CD4-positive, alpha-beta T cell treated with Interleukin-6 for 4 hours (primary cell): ENCODE measurements at places on chromosomes 13 and 19.

- DNase-seq: no peak
These were observed 1399.4 kb downstream of the EFNB2 start for GRCh38 chr13:105135852-105136615.

DNA sequence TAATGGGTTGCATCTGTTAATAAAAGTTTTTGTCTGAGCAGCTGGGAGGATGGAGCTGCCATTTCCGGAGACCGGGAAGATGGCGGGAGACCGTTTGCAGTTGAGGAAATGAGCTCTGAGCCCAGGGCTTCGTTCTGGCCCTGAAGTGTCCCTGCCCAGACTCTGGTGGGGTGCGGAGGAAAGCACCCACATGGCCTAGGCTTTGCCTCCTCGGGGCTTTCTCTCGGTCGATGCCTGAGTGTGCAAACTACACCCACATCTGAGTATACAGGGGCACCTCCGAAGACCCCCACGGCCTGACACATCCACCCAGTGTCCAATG, 15.6 kb upstream of the NANOS3 start:
- DNase-seq: no peak

GRCh38 chr13:39251340-39251739, 213.1 kb downstream of the NHLRC3 start:
- DNase-seq: no peak

GRCh38 chr13:51044023-51044665, 66.9 kb downstream of the C13orf42 start:
- no peak for DNase-seq

GRCh38 chr19:681029-682019, 5.1 kb downstream of the FSTL3 start:
- DNase-seq: peak; percentile 88
